T-cell (primary cell): ENCODE measurements at places on chromosomes 11 and 22. TPM values are rescaled to one million over a fixed set of nuclear protein-coding genes. Genes with fewer than 3 reads are reported as not detected.

The TMEM191C gene
- total RNA-seq = 2.8 TPM

The SAA1 gene
- total RNA-seq = not detected

The KIF18A gene
- 3.7 TPM for total RNA-seq

The NCR3LG1 gene
- 2.3 TPM for total RNA-seq

The PIH1D2 gene
- 0.36 TPM for total RNA-seq

The CSNK2A3 gene
- total RNA-seq = 0.32 TPM

The MSANTD2 gene
- 25.2 TPM for total RNA-seq

The BTBD18 gene
- total RNA-seq = 0.23 TPM

The CALCA gene
- not detected for total RNA-seq

The LMO1 gene
- not detected for total RNA-seq

The AQP11 gene
- 0.29 TPM for total RNA-seq

The APOL3 gene
- 191 TPM for total RNA-seq

The NPAT gene
- total RNA-seq = 46.9 TPM

The TBX10 gene
- not detected for total RNA-seq

The NCAM1 gene
- 1.1 TPM for total RNA-seq

The NELL1 gene
- total RNA-seq = not detected

The SLC37A4 gene
- total RNA-seq = 8.9 TPM

The PANX3 gene
- total RNA-seq = not detected

The MDK gene
- 8.3 TPM for total RNA-seq

The MS4A1 gene
- total RNA-seq = 14.5 TPM

The SLC22A12 gene
- total RNA-seq = not detected

The LRRC55 gene
- total RNA-seq = not detected

The ISX gene
- total RNA-seq = not detected

The CREB3L1 gene
- 0.38 TPM for total RNA-seq

The PLAAT2 gene
- not detected for total RNA-seq

The ABCG4 gene
- total RNA-seq = not detected

The OR52N2 gene
- total RNA-seq = not detected

The RFPL3 gene
- total RNA-seq = not detected

The SMDT1 gene
- 101 TPM for total RNA-seq

The MS4A7 gene
- total RNA-seq = 1.0 TPM

The C11orf52 gene
- not detected for total RNA-seq

The C11orf42 gene
- total RNA-seq = not detected

The RIMBP3B gene
- total RNA-seq = 3.1 TPM

The ZNF215 gene
- total RNA-seq = 0.63 TPM

The CTSW gene
- total RNA-seq = 48.2 TPM

The MCM5 gene
- 34.7 TPM for total RNA-seq

The TYMP gene
- 14.9 TPM for total RNA-seq

The TMEM109 gene
- total RNA-seq = 55.6 TPM

The ACTN3 gene
- 0.26 TPM for total RNA-seq

The SCN3B gene
- not detected for total RNA-seq
